ENCODE measurements at places on chromosomes 1 and 21. TPM values are rescaled to one million over a fixed set of nuclear protein-coding genes. Genes with fewer than 3 reads are reported as not detected.

Gene FCER1G
- total RNA-seq, result 9.4 TPM

Gene TNFSF4
- total RNA-seq, result 0.28 TPM

Gene PRAMEF13
- not detected for total RNA-seq

Gene ADAMTS4
- total RNA-seq, result 2.5 TPM

Gene WNT2B
- 0.86 TPM for total RNA-seq

GRCh38 chr1:39957299-39958015, 2.5 kb downstream of the MFSD2A start:
- H3K27me3 ChIP-seq, result no peaks in the 10 kb centered on the region
- peaks cover 21% of the 10 kb centered on the region for H3K4me1 ChIP-seq
- H3K27ac ChIP-seq, result no peak overlapping the region
- DNase-seq, result no peak

DNA sequence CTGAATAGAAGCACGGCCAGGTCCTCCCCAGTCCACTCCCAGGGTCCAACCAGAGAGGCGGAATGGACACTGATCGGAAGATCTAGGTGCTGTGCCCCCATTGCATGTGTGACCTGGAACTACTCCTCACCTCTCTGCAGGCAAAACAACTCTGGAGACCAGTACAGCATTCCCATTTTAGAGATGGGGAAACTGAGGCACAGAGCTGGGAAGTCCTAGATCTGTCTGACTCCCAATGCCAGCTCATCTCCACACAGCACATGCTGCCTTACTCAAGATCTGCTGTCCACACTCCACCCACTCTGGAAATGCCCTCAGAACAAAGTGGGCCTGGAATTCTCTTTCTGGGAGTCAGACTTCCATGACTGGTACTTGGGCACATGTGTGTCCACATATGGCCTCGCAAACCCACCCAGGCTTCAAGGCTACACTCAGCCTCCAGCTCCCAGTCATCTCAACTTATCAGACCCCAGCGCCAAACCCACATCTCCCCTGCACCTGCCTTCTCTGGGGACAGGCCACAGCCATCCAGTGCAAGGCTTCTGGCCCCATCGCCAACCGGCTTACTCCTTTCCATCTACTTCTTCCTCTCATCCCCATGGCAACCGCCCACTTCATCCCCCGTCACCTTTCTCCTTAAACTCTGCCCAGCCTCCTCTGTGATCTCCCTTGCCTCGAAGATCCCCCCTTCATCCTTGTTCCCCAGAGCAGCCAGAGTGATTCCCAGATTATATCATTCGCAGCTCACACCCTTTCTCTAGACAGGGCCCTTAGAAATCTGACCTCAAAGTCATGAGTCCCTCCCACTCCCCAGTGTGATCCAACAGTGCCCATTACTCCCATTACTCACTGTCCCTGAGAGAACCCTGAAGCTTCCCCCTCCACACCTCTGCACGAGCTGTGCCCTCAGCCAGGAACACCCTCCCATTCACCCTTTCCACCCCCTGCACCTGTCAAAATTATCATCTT, 2.7 kb downstream of the COL8A2 start:
- H3K27me3 ChIP-seq, result peaks cover 16% of the 10 kb centered on the region
- H3K4me1 ChIP-seq, result no peaks in the 10 kb centered on the region
- H3K27ac ChIP-seq, result no peak overlapping the region
- H3K36me3 ChIP-seq, result no peaks in the 10 kb centered on the region

DNA sequence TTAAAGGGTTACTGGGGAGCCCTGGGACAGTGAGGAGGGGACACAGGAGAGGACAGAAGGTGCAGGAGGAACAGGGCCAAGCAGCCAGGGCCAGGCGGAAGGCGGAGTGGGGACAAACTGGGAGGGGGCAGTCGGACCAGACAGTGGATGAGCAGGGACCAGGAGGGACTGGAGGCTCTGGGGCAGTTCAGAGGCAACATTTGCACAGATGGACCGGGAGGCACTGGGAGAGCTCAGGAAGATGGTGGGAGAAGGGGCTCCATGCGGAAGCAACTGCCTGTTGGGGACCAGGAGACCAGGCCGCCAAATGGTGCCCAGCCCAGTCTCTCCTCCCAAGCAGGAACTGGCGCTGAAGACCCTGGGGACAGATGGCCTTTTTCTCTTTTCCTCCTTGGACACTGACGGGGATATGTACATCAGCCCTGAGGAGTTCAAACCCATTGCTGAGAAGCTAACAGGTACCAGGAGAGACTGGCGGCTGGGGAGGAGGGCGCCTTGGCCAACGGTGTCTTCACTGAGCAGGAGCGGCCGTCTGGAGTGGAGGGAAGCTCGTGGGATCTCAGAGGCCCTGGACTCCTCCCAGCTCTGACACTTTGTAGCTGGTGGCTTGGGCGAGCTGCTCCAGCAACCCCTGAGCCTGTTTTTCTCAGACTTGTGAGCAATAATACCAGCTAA, 847 bp downstream of the SELENON start:
- DNase-seq, result no peak
- peaks cover 65% of the 10 kb centered on the region for H3K4me1 ChIP-seq
- no peaks in the 10 kb centered on the region for H3K36me3 ChIP-seq
- peak overlapping the region; percentile 61 for H3K27ac ChIP-seq

GRCh38 chr1:50774759-50775351, 185.2 kb downstream of the FAF1 start:
- H3K27me3 ChIP-seq, result no peaks in the 10 kb centered on the region
- H3K4me1 ChIP-seq, result peaks cover 3% of the 10 kb centered on the region
- peaks cover 7% of the 10 kb centered on the region for H3K36me3 ChIP-seq
- H3K27ac ChIP-seq, result no peak overlapping the region

DNA sequence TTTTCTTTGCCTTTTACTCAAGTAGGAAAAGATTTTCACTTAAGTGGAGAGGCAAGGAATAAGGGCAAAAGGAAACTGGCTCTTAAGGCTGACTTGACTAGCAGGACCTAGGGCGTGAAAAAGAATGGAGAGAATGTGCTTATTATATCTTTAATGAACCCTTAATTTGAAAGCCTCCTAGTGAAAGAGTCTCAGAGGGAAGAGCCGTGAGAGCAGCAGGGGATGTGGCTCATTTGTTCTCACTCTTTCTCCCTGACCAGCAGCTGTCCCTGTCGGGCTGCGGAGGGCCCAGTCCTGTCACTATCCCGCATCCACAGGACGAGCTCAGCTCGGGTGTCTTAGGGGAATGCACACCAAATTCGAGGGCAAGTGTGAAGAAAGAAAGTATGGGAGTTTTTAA, 180.1 kb downstream of the EDEM3 start:
- H3K27ac ChIP-seq, result peak overlapping the region; percentile 19
- no peak overlapping the region for H3K4me3 ChIP-seq
- no peak for DNase-seq
- no peaks in the 10 kb centered on the region for H3K27me3 ChIP-seq

DNA sequence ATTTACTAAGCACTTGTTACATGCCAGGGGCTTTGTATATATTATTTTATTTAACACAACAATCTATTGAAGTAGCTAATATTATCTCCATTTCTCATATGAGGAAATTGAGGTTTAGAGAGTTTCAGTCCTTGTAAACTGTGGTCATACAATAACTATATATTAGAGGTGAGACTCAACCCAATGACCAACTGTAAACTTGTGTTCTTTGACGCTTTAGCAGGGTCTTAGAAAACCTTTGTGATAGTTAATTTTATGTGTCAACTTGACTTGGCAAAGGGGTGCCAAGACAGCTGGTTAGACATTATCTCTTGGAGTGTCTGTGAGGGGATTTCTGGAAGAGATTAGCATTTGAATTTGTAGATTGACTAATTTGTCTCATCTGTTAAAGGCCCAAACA, 252.4 kb upstream of the B3GALT2 start:
- DNase-seq, result no peak
- H3K36me3 ChIP-seq, result no peaks in the 10 kb centered on the region
- no peak overlapping the region for H3K4me3 ChIP-seq
- no peaks in the 10 kb centered on the region for H3K27me3 ChIP-seq
- no peaks in the 10 kb centered on the region for H3K4me1 ChIP-seq

- H3K4me1 ChIP-seq, result no peaks in the 10 kb centered on the region
- DNase-seq, result no peak
- H3K27me3 ChIP-seq, result no peaks in the 10 kb centered on the region
Observed at GRCh38 chr21:30146558-30147282, 19.9 kb downstream of the CLDN17 start.

DNA sequence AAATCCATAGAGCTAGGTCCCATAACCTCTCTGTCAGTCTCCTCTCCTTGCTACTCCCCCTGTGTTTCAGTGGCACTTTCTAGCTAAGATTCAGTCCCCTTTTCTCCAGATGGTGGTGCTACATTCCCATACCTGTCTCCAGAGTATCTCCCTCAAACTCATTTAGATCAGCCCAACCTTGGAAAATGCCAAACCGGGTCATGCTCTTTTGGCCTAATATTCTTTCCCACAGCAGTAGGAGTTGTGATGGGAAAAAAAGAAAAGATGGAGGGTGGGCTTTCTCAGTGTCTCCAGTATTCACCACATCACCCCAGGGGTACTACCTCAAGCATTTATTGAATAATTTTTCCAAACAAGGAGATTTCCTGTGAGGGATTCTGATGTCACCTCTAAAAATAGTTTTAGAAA, 3.2 kb upstream of the RXFP4 start:
- no peak overlapping the region for H3K4me3 ChIP-seq
- peak overlapping the region; percentile 40 for H3K27ac ChIP-seq
- DNase-seq, result no peak

All from psoas muscle (tissue), 8 donors.